Large intestine (tissue), 12 donors: ENCODE measurements at places on chromosomes 4 and X. TPM values are rescaled to one million over a fixed set of nuclear protein-coding genes. Genes with fewer than 3 reads are reported as not detected.

The CXorf51A gene
- polyA plus RNA-seq, result not detected

The MMAA gene
- polyA plus RNA-seq, result 13.7 TPM

The BEX5 gene
- 10.4 TPM for polyA plus RNA-seq

The LNX1 gene
- 10.8 TPM for polyA plus RNA-seq

The CCDC158 gene
- 0.52 TPM for polyA plus RNA-seq

The PPP2R2C gene
- 3.9 TPM for polyA plus RNA-seq

The TRPC5OS gene
- polyA plus RNA-seq, result not detected

The HSFX1 gene
- polyA plus RNA-seq, result 3.1 TPM

The TCEAL2 gene
- 6.6 TPM for polyA plus RNA-seq

The DMP1 gene
- not detected for polyA plus RNA-seq

The TCP11X2 gene
- 0.25 TPM for polyA plus RNA-seq

The NALF2 gene
- polyA plus RNA-seq, result 0.76 TPM

The SATL1 gene
- 0.22 TPM for polyA plus RNA-seq

The XAGE1B gene
- polyA plus RNA-seq, result not detected

The CYSLTR1 gene
- polyA plus RNA-seq, result 2.1 TPM

The TMPRSS11A gene
- polyA plus RNA-seq, result 0.04 TPM

The CLNK gene
- polyA plus RNA-seq, result 0.52 TPM

The TMSB15C gene
- 5.6 TPM for polyA plus RNA-seq

The DOK7 gene
- polyA plus RNA-seq, result 8.5 TPM

The SPANXB1 gene
- polyA plus RNA-seq, result 0.90 TPM

The CHRDL1 gene
- polyA plus RNA-seq, result 6.7 TPM

The FHIP1A gene
- 5.0 TPM for polyA plus RNA-seq

The MGAT4D gene
- not detected for polyA plus RNA-seq

The FGG gene
- polyA plus RNA-seq, result 40.5 TPM

The GPR50 gene
- not detected for polyA plus RNA-seq

The SRP72 gene
- 66.3 TPM for polyA plus RNA-seq

The TMEM271 gene
- polyA plus RNA-seq, result 0.58 TPM

The GAGE12E gene
- not detected for polyA plus RNA-seq

The DUX4 gene
- polyA plus RNA-seq, result 0.06 TPM

The CLCN3 gene
- 48.7 TPM for polyA plus RNA-seq
